NCI-H510A treated with DMSO at 0.1 percent for 48 hours (cell line): ENCODE measurements at places on chromosomes 13 and 19.
A peak's percentile ranks its signal among the peaks of the same experiment; 100 is the strongest.

- no peak for DNase-seq
Measured at GRCh38 chr19:12733369-12734214, 892 bp downstream of the TRIR start.

- DNase-seq, result no peak
Measured at GRCh38 chr19:6728346-6728745, 7.9 kb upstream of the C3 start.

- DNase-seq, result no peak
Measured at GRCh38 chr13:96844616-96845015, 149.7 kb downstream of the OXGR1 start.

DNA sequence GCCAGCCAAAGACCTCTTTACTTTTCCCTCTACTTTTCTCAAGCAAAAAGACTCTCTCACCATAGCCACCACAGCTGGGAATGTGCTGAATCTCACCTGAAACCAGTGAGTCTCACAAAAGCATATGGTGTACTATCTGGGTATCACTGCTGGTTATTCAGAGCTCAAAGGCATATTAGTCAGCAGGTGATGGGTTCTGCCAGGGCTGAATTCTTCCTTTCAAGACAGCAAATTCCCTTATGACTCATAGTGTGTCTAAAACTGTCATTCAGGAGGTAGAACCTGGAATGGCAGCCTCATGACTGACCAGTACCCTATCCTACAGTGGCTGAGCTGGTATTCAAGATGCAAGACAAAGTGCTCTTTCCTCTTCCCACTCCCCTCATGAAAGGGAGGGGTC, 2859.1 kb downstream of the PCDH9 start:
- no peak for DNase-seq

DNA sequence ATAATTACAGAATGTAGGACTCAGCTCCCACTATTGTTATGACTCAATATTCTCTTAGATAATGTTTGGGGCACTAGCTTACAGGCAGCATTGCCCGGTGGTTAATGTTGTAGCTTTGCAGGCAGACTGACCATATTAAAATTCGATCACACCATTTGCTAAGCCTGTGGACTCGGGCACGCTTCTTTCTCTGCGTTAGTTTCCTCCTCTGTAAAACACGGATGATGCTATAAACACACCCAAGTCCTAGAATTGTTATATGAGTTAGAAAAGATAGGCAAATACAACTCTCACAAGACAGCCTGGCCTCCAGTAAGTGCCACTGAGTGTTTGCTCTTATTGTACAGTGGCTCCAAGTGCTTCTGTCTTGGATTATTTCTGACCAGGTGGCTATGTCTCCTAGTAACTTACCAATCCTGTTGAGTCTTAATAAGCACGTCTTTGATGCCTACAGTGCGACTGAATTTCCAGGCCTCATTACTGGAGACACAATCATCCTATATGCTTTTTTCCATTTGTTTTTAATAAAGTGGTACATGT, 50.0 kb upstream of the ALOX5AP start:
- peak; percentile 41 for DNase-seq

GRCh38 chr19:23075031-23075733, 41.6 kb upstream of the ZNF730 start:
- DNase-seq, result peak; percentile 64

DNA sequence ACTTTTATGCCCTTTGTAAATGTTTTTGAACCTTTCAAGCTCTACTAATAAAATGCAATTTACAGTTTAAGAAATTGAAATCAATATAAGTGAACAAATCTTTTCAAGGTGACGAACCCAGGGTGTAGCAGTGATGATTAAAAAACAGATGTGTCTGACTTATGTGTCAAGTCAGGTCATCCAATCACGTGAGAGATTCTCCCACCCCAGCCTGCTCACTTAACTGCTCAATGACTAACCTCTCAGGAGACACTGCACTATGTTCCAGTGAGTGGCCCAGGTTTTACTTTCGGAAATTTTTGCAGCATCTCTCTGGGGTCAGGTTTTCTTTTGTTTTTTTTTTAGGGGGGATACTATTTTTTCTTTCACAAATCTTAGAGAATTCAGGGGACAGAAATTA, 60.7 kb downstream of the ZNF429 start:
- DNase-seq, result no peak
